ENCODE measurements at places on chromosomes 13 and 19.

- DNase-seq: no peak
Measured at GRCh38 chr13:108963846-108964600, 334.6 kb downstream of the MYO16 start.

GRCh38 chr19:58368561-58369360 lies 6.2 kb upstream of the ZNF497 start:
- no peak for DNase-seq

DNA sequence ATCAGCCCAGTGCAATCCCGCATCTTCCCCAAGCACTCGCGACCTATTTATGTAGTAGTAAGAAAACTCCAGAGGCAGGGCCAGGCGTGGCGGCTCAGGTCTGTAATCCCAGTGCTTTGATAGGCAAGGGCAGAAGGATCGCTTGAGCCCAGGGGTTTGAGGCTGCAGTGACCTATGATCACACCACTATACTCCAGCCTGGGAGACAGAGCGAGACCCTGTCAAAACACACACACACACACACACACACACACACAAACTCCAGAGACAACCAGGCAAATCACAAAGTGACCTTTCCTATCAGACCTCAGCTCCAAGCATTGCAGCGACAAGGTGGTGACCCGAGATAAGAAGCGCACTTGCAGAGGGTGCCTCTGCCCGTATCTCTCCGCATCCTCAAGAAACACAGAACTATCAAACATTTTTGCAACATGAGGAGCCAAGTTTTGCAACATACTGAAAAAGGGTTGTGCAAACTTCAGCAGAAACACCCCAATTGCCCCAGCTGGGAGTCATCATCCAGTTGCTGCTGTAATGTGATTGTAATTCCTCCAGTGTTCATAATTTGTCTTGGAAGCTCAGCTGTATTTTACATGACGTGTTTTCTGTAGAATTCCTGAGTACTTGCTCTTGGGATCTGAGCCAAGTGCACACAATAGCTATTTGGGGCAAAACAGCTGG lies 8.7 kb upstream of the KLF2 start:
- no peak for DNase-seq

GRCh38 chr19:43767316-43767715 lies 12.6 kb upstream of the SMG9 start:
- DNase-seq: no peak

DNA sequence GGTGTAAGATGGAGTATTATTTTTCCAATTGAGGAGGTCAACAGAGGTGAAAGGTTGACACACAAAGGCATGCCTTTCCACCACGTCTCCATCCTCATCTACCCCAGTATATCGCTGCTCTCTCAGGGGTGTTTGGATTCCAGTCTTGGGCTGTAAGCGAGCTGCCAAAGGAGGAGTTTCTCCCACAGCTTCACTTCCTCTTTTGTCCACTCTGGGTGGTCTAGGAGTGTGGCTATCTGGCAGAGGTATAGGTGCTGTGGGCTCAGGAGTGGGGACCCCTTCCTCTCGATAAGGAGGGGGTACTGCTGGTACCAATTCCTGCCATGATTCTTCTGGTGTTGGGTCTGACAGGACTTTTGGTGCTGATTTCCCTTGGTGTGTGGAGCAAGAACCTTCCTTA lies 39.4 kb downstream of the ZNF846 start:
- no peak for DNase-seq

DNA sequence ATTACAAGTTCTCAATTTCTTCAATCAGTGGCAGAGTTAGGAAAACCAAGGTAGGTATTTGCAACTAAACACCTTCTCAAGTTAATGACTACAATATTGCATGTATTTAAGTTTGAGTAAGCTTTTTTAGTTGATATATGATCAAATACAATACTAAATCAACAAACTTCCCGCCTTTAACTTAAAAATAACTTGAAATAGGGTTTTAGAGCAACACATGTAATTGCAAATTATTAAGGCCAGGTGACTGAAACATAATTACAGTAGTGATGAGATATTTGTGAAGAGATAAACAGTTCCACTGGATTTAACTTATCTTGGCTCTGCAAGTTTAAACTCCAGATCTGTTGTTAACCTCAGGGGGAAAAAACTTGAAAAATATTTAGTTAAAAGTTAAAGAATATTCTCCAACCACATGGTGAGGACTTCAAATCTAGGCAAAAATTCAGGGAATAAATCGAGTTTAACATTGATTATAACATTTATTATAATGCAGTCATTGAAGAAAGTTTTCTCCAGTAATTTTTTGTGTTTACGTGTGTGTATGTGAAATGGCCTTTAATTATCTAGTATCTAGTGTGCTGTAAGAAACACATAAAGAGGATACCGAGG lies 3.6 kb downstream of the DACH1 start:
- DNase-seq: no peak

DNA sequence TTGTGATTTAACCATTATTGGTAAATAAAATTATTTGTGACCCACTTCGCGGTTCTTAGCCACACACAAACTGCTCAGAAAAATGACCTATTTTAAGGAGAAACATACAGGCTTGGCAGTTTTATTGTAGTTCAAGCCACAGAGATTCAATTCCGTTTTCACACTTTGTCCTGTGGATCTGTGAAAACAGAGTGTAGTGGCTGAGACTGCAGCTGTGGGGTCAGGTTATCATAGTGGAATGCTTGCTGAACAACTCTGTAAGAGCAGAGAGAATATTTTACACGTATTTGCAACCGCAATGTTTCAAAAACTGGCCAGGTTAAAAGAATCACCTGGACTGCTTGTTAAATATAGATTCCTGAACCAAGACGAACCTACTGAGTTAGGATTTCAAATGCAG lies 292.5 kb downstream of the GPC5 start:
- no peak for DNase-seq

GRCh38 chr13:75579529-75579928 lies 29.9 kb downstream of the UCHL3 start:
- DNase-seq: no peak

DNA sequence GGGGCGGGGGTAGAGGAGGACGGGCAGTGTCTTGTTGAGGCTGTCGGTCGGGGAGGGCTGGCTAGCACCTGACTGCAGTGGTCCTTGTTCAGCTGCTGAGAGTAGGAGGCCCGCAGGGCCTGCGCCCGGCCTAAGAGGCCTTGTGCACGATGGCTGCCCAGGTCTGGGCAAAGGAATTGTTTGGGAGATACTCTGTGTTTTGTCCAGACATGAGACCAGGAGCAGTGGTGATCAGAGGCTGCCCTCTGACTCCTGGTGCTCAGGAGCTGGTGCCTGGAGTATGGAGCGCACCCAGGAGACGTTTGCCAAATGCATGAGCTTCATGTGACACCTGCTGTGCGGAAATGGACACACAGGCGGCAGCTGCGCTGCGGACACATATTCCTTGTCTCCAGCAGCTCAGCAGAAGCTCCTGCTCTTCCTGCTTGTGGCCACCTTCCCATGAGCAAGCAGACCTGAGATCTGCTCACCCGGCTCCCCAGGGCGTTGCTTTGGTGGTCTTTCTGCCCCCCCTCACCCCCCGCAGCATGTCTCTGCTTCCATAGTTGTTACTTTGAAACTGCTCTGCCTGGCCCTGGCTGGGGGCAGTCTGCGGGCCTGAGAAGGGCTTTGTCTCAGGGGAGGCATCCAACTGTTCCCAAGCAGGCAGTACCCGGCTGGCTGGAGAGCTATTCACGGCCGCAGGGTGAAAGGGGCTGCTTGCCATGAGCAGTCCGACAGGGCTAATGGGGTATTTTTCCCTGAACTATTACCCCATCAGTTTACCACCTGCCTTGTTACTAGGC lies 163.9 kb downstream of the TEX29 start:
- DNase-seq: no peak

- no peak for DNase-seq
Measured at GRCh38 chr13:24116131-24116530, 44.4 kb upstream of the SPATA13 start.

DNA sequence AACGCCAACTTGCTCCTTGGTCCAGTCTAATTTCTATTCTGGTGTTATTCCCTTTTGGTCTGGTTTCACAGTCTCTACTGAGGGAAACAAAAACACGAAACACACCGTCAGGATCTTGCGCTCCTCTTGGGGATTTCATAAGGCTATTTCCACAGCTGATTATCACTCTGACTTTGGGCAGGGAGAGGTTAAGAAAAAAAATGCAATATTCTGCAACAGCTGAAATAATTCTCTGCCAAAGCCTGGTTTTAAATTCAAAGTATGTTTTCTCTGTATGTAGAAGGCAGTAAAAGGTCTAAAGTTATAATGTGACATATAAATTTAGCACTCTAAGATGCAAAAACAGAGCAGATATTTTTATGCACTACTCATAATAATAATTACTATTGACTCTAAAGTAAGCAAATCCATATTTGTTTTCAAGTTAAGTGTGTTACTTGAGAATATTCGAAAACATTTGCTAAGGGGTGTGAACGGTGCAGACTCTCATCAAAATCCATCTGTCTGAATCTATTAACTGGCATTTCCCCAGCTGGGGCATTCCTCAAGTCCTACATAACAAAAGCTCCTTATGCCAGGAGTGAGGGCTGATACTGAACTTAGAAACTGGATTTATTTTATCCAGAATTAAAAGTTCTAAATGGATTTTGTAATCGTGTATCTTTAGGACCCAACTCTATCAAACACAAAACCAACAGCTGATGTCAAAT lies 38.4 kb upstream of the STARD13 start:
- DNase-seq: no peak

- DNase-seq: no peak
Measured at GRCh38 chr19:48302600-48302959, 22.8 kb upstream of the EMP3 start.

- DNase-seq: no peak
Measured at GRCh38 chr19:31770223-31770622, 421.0 kb upstream of the TSHZ3 start.

- no peak for DNase-seq
Measured at GRCh38 chr13:99686157-99686572, 184.9 kb downstream of the TM9SF2 start.

DNA sequence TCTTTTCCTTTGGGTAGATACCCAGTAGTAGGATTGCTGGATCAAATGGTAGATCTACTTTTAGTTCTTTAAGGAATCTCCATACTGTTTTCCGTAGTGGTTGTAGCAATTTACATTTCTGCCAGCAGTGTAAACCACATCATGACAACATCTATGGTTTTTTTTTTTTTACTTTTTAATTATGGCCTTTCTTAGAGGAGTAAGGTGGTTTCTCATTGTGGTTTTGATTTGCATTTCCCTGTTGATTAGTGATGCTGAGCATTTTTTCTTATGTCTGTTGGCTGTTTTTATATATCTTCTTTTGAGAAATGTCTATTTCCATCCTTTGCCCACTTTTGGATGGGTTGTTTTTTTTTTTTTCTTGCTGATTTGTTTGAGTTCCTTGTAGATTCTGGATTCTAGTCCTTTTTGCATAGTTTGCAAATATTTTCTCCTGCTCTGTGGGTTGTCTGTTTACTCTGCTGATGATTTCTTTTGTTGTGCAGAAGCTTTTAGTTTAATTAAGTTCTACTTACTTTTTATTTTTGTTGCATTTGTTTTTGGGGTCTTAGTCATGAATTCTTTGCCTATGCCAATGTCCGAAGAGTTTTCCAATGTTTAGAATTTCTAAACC lies 38.8 kb downstream of the TDRD3 start:
- DNase-seq: no peak

DNA sequence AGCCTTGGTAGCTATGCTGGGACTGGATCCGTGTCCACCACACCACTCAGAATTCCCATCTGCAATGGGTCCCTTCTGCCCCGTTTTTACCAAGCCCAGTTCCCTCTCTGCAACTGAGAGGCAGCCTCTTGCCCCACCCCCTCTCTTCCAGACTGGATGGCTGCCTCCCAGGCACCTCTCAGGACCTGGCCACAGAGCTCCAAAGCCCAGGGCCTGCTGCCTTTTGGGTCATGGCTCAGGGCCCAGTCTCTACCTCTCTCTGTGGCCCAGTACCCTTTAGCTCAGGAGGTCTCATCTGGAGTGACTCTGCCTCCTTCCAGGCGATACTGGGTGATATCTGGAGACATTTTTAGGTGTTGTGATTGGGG lies 10.3 kb upstream of the ZBTB7A start:
- no peak for DNase-seq

DNA sequence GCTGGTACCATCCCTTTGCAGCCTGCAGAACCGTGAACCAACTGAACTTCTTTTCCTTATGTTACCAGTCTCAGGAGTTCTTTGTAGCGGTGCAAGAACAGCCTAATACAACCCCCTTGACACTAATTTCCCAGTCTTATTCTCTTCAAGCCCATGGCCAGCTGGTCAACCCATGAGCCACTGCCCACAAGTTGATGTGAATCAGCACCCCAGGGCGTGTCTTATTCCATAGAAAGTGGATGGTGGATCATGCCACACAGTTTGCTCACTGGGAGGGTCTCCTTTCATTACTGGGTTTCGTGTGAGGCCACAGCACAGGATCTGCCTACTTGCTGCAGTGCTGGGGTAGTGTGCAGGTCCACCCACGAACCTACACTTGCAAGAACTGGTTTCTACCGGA lies 27.0 kb downstream of the TEX29 start:
- DNase-seq: no peak

GRCh38 chr13:23180711-23181110 lies at the start of gene SGCG:
Gene SGCG, plus strand, starts transcription at chr13:23180979. Its CDS starts 22,716 bp downstream, at chr13:23203695.
- no peak for DNase-seq

- DNase-seq: no peak
Measured at GRCh38 chr13:90568165-90568564, 779.3 kb upstream of the MIR17HG start.

DNA sequence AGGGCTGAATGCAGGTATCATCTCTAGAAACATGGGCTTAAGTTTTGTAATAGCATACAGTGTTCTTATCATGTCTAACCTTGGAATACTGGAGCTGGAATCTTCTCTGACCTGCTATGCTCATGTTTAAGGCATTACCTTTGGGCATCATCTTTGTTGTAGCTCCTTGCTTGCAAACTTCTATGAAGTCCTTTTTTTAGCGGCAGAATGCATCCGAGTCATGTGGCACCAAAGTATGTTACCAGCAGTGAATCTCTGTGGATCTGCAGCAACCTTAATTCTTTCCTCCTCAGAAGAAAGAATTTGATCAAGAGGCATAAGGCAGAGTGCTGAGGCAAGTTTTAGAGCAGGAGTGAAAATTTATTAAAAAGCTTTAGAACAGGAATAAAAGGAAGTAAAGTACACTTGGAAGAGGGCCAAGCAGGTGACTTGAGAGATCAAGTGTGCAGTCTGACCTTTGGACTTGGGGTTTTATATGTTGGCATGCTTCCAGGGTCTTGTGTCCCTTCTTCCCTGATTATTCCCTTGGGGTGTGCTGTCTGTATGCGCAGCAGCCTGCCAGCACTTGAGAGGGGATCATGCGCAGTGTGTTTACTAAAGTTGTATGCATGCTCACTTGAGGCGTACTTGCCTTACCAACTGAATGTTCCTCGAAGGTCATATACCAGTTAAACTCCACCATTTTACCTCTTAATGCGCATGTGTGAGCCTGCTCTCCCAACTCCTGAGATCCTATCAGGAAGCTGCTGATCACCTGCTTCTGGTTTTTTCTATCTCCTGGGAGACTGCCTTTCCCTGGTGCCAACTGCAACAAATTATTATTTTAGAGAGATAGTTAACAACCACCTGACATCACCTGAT lies 115.5 kb downstream of the LACC1 start:
- DNase-seq: no peak

- no peak for DNase-seq
Measured at GRCh38 chr13:31172535-31172934, 10.8 kb upstream of the HSPH1 start.

- DNase-seq: no peak
Measured at GRCh38 chr19:32580353-32580900, 563 bp upstream of the PDCD5 start.

- DNase-seq: no peak
Measured at GRCh38 chr13:79112016-79112415, 294.0 kb downstream of the RBM26 start.

All from stimulated activated CD4-positive, alpha-beta T cell treated with anti-CD3 and anti-CD28 coated beads, Interleukin-4, amount 100 ng/mL, for 4 hours (primary cell).